ENCODE measurements at places on chromosomes 12 and 14.

DNA sequence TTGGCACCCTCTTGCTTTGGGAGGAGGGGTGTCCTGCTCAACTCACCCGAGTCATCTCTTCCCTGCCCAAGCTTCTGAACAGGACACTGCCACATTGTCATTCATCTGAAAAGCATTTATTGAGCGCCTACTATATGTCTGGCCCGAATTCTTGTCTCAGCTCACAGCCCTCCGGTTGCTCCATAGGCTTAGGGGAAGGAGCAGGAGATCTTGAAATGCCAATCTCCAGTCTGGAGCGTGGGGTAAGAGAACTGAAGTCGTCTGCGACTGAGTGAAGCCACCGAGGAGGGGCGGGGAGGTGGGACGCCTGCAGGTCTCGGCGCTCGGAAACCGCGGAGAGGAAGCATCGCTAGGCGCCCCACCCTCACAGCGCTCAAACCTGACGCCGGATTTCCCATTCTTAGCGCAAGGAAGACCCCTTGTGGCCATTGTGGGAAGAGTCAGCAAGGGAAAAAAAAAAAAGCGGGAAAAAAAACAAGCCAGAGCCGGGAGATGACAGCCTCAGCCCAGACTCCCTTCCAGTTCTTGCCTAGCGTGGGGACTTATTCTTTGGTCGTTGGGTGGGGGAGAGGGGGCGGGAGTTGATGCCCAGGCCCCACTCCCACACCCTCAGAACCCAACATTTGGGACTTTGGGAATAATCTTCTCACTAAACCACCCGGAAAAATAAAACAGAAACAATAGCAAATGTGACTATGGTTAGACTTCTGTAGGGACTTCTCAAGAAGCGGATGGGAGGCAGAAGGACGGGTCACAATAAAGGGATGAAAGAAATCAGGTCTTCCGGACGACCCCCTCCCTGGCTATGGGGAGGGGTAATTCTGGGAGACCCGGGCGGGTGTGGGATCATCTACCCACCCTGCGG lies 28.2 kb upstream of the SMUG1 start:
- DNase-seq: peak; percentile 69

- DNase-seq: peak; percentile 30
Observed at GRCh38 chr14:71113376-71113775, 206.1 kb downstream of the PCNX1 start.

- DNase-seq: no peak
Observed at GRCh38 chr12:54300225-54300731, 537 bp downstream of the NFE2 start.

GRCh38 chr12:24444634-24445033 lies 495.2 kb upstream of the SOX5 start:
- no peak for DNase-seq

DNA sequence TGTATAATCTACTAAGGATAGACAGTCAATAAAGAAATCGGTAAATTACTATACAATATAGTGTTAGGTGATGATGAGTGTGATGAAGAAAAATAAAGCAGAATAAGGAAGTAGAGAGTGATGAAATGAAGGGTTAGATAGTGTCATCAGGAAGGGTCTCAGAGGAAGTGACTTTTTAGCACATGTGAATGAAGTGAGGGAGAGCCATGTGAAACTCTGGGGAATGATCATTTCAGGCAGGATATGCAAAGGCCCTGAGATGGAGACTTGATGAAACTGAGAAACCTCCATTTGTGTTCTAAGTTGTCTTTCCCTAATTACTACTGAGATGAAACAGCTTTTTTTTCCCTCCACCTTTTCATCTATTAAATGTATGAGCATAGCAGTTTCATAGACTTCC lies 19.4 kb upstream of the GNPTAB start:
- DNase-seq: no peak

DNA sequence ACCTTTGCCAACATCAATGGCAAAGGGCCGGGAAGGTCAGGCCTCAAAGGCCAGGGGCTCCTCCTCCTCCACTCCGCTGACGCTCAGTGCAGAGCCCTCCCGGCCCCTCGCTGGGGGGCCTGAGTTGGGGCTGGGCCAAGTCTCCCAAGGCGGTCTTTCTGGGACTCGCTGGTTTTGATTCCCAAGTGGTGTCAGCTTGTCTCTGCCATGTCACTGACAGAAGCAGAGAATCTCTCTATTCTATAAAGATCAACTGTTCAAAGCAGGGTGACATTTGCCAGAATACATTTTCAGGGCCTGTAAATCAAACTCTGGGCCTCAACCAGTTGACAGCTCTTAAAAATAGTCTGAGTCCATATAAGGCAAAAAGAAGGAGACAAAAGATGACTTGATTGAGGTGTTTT lies 75.9 kb downstream of the CCDC88C start:
- DNase-seq: no peak

GRCh38 chr14:67317822-67318221 lies 41.8 kb downstream of the ATP6V1D start:
- no peak for DNase-seq

DNA sequence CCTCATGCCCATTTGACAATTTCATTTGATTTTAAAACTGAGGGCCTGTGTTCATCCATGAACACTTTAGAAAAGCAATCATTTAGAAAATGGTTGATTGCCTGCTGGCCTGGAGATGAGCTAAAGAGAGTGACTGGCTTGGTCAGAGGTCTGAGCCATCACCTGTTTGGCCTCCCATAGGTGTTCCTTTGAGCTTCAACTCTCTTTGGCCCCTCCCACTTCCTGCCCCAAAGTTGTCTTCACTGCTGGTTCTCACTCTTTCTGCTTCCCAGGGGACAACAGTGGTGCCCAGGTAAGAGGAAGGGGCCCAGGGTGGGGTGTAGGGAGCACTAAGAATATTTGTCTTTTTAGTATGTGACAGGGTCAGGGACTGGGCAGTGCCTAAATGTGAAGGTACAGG lies 4.9 kb upstream of the TCP11L2 start:
- no peak for DNase-seq

GRCh38 chr12:21527451-21528180 lies 1.5 kb downstream of the SPX start:
- peak; percentile 49 for DNase-seq

DNA sequence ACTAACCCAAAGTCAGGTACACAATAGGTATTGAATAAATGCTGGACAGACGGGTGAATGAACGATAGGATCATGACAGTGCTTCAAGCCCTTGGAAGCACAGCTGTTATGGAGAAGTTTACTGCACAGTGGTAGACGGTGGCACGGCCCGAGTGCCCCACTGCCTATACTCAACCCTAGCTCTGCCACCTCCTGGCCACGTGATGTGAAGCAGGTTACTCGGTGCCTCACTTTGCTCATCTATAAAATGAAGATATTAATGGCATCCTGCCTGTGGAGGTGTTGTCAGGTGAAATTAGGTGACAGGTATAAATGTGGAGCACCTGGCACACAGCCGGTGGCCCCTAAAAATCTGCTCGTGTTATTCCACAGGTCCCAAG lies 5.8 kb downstream of the ASB2 start:
- no peak for DNase-seq

DNA sequence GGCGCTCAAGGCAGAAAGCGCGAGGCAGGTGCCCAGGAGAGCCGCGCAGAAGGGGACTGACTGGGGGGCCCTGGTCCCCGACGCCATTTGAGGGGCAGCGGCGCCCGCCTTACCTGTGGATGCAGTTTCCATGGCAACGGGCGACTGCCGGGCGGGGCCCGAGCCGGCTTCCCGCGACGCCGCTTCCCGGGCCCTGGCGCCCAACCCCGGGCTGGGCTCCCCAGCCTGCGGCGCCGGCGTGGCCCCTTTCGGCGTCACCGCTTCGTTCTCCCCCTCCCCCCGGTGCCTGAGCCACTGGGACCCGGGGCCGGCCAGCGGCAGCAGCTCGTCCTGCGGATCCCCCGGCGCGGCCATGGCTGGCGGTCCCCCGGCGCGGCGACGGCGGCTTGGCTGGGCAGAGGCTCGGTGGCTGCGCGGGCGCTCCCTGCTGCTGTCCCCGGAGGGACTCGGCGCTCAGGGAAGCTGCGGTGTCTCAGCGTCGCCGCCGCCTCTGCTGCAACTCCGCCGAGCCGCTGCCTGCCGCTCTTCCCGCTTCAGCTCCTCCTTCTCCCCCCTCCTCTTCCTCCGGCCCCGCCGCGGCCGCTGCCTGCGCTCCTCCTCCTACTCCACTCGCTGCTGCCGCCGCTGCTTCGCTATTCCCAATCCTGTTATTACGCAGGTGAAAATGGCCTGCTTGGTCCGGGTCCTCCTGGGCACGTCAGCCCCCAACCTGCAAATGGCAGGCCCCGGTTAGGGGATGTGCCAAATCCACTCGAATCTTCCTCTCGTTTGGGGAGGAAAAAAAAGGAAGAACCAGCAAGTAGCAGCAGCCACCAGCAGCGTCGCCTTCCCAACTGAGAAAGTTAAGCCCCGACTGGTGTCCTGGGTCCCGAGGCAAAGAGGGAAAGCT lies at the start of gene RTN1:
Gene RTN1, minus strand, starts transcription at position 500 of the 889 bp plus-strand sequence. Its CDS starts 146 bp downstream, at position 354.
- peak; percentile 55 for DNase-seq

DNA sequence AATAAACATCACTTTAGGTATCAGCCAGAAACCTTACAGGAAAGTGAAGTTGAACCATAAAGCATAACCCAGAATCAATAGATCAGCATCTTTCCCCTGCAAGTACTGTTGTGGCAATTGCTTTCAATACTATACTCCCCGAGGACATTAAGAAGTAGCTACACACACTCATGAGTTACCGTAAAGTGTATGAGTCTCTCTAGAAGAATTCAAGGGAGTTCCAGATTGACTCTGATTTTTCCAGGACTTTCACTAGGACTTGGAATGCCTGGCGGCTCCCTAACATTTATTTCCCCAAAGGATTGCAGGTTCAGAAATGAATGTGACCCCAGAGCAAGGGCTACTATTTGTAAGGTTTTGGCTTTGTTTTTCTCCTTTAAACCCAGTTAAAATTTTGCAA lies 465.4 kb upstream of the MDGA2 start:
- DNase-seq: peak; percentile 0

DNA sequence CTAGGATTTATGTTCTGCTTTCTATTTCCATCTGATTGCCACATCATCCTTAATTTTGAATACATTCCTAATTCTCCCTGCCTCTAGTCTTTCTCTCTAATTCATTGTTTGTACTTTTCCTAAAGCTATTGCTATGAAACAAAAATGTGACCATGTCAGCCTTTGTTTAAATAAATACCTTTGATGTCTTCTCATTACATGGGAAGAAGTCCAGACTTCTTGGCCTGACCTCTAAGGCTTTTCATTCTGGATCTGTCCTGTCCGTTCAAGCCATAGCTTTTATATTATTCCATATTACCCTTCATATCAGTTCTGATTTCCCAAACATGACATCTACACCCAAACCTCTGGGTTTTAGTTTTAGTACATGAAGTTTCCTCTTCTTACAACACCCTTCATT lies 91.4 kb downstream of the CDK17 start:
- peak; percentile 49 for DNase-seq

DNA sequence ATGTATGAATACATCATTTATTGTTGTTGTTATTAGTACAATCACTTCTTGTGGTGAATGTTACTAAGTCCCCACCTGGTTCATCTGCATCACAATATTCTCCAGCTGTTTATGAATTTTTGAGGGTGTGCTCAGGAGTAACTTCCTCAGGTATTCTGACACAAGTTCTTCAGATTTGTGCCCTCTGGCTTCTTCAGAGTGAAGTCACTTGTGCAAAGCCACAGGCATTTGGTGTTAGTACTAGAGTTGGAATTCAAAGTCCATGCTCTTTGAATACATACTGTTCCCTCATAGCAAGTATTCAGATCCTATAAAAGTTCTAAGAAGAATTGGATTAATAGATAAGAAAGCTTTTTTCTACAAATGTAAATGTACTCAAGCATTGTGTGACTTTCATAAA lies 150.3 kb upstream of the AVPR1A start:
- no peak for DNase-seq

GRCh38 chr12:131402781-131403396 lies 308.0 kb upstream of the SFSWAP start:
- DNase-seq: no peak

- DNase-seq: peak; percentile 35
Observed at GRCh38 chr14:56119201-56119981, 1.2 kb downstream of the PELI2 start.

DNA sequence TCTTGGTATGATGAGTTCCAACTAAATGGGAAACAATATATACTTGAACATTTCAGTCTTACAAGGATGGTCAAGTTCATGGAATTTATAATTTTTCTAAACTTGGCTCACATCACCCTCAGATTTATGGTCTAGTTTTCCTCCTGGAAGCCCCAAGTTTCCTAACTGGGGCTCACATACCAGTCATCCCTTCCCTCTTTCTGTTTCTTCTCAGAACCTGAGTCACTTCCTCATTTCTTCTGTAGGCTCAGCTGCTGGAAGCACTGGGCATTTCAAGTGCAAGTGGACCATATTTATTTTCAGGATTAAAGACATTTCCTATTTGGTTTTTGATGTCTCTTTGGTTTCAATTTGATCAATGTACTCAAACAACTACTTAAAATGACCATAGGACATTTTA lies 55.4 kb downstream of the GRIP1 start:
- peak; percentile 20 for DNase-seq

DNA sequence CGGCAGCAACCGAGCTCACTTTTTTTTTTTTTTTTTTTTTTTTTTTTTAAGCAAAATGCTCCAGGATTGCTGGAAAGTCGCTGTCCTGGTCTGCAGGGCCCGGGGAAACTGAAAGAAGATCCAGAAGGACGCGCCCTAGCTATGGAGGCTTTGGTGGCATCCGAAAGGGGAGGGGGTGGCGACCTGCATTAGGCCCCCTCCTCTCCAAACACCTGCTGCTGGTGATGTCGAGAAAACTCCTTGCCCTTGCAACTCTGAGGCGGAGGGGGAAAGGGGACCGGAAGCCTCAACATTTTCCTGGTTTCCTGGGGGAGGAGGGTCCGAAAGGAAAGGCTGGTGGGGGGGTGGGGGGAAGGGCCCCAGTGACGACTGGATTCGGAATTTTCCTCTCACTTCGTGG lies 421.1 kb downstream of the VRK1 start:
- DNase-seq: no peak

GRCh38 chr14:57796556-57796955 lies 69.3 kb downstream of the SLC35F4 start:
- DNase-seq: no peak

- no peak for DNase-seq
Observed at GRCh38 chr12:3242199-3242863, 165.2 kb downstream of the TSPAN9 start.

DNA sequence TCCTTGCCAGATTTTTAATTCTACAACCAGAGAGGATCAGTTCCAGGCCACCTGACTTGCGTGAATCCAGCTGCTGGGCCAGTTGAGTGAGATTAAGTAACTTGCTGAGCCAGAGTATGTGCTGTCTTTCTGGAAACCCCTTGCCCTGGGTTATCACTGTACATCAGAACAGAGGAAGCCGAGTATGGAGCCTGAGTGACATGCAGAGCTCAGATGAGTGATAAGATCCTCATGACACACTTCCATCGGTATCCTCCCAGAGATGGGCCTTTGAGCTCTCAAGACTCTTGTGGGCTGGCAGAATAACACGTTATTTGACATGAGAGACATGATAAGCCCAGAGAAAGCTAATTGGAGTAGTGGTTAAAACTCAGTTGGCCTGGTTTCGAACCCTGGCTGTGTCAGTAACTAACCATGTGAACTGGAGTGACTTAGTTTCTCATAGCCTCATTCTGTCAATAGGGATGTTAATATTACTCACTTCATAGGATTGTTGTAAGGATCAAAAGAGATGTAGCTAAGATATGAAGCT lies 388.1 kb downstream of the ZFP36L1 start:
- no peak for DNase-seq
